Aorta (tissue), 5 donors: ENCODE measurements at places on chromosomes 7 and 10. TPM values are rescaled to one million over a fixed set of nuclear protein-coding genes. Genes with fewer than 3 reads are reported as not detected.

- no peaks in the 10 kb centered on the region for H3K36me3 ChIP-seq
- no peaks in the 10 kb centered on the region for H3K4me1 ChIP-seq
- H3K27me3 ChIP-seq: no peaks in the 10 kb centered on the region
- no peak overlapping the region for H3K27ac ChIP-seq
Observed at GRCh38 chr10:129958148-129958628, 5.9 kb downstream of the EBF3 start.

DNA sequence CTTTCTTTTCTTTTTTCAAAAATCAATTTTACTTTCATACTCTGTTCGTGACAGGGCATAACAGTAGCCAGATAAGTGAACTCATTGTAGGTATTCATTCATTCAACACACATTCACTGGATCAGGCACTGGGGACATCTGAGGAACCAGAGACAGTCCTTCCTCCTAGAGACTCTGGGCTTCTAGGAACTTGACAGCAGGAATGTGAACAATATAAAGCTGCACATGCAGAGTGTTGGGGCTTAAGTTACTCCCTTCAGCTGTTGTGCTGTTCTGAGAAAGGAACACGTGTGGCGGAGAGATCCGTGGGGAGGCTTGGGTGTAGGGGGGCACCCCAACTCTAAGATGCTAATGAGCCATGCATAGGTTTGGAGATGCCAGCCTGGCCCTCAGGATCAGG lies 120.4 kb downstream of the PKD1L1 start:
- no peaks in the 10 kb centered on the region for H3K27me3 ChIP-seq
- H3K27ac ChIP-seq: no peak overlapping the region
- DNase-seq: peak; percentile 15
- no peaks in the 10 kb centered on the region for H3K36me3 ChIP-seq
- no peaks in the 10 kb centered on the region for H3K4me1 ChIP-seq
- no peak overlapping the region for H3K4me3 ChIP-seq

- no peak for DNase-seq
- peaks cover under 1% of the 10 kb centered on the region for H3K4me1 ChIP-seq
- no peak overlapping the region for H3K27ac ChIP-seq
- H3K4me3 ChIP-seq: no peak overlapping the region
- no peaks in the 10 kb centered on the region for H3K36me3 ChIP-seq
- H3K27me3 ChIP-seq: no peaks in the 10 kb centered on the region
Observed at GRCh38 chr7:55134786-55135185, 116.0 kb downstream of the EGFR start.

- peak overlapping the region; percentile 90 for H3K27ac ChIP-seq
- H3K4me3 ChIP-seq: no peak overlapping the region
- peaks cover 5% of the 10 kb centered on the region for H3K4me1 ChIP-seq
- H3K27me3 ChIP-seq: no peaks in the 10 kb centered on the region
Observed at GRCh38 chr7:18520450-18521235, 25.1 kb downstream of the HDAC9 start.

DNA sequence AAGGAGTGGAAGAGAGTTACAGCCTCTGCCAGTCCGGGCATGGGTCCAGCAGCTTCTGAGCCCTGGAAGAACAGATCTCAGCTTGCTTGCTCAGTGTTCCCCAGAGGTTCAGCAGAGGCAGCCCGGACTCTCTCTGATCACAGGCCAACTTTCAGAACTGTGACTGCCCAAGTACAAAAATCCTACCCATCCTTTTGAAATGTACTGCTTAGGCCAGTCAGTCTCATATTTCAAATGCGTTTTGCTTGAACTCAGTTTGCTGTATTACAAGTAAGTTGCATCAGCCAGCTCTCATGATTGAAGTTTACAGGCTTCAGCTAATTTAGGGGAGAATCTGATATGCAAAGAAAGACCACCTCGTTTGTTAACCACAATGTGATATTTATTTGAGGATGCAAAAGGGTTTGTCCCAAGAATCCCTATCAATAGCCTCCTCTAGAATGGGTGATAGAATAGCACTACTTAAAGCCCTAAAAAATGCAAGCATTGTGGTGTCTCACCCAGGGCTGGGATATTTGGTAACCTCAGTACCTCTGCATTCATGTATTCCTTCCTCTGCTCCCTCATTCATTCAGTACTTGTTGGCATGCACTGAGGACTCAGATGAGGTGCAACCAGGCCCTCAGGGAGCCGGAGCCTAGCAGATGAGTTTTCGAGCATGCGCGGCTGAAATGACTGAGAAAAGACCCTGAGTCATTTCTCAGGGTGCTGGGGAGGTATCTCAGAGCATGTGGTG lies 7.0 kb downstream of the AIMP2 start:
- H3K27me3 ChIP-seq: no peaks in the 10 kb centered on the region
- no peak overlapping the region for H3K27ac ChIP-seq
- H3K4me3 ChIP-seq: no peak overlapping the region

DNA sequence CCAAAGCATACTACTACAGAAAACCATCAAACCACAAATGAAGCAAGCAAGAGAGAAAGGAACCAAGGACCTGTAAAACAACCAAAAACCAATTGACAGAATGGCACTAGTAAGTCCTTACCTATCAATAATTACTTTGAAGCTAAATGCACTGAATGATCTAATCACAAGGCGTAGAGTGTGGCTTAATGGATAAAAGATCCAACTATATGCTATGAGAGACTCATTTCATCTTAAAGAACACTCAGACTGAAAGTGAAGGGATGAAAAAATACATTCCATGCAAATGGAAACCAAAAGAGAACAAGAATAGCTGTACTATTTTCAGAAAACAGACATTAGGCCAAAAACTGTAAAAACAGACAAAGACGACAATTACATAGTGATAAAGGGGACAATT lies 70.7 kb downstream of the CRPPA start:
- H3K4me1 ChIP-seq: peaks cover 1% of the 10 kb centered on the region
- no peak overlapping the region for H3K27ac ChIP-seq
- no peak for DNase-seq

DNA sequence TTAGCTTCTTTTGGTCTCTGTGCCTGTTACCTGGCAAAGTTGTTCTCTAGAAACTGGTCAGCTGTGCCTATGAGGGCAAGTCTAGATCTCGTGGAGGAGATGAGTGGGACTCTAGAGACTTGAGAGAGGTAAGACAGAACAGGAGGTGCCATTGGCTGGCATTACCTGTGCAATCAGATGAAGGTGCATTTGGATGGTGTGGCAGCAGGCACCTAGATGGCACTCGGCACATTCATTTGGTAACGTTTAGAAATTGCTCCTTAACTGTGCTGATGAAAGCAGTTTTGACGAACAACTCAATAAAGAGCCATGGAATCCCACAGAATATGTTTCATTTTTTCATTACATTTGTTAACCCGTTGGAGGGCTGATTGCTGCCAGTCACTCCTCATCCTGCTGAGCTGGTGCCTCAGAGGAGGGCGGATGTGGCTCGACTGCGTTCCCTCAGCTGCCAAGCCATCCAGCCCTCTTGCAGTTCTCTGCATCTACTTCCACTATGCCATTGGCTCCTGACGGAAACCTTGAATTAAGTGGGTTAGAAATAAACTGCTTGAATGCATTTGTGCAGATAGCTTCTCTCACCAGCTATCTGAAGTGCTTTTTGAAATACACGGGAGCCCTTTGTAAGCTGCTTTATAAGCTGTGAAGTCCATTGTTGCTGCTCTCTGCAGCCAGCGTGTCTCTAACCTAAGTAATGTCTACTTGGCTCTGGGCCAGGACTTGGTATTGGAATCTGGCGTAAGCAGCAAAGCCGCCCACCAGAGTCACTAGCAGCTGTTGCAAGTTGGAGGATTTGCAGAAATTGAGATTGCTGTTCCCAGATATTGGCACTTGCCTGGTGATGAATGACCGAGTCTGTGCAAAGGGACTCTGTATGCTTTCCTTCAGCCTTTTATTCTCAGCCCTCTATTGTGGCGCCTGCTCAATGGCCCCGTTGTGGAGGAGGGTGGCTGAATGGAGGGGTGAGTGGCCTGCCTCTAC lies 87.4 kb downstream of the LRRC4 start:
- H3K4me3 ChIP-seq: no peak overlapping the region
- H3K36me3 ChIP-seq: peaks cover 3% of the 10 kb centered on the region
- H3K27me3 ChIP-seq: no peaks in the 10 kb centered on the region
- H3K4me1 ChIP-seq: no peaks in the 10 kb centered on the region
- DNase-seq: no peak

GRCh38 chr7:34269084-34269483 lies 363.7 kb downstream of the BMPER start:
- no peak overlapping the region for H3K4me3 ChIP-seq
- H3K4me1 ChIP-seq: no peaks in the 10 kb centered on the region
- DNase-seq: no peak
- no peaks in the 10 kb centered on the region for H3K27me3 ChIP-seq
- H3K27ac ChIP-seq: no peak overlapping the region

GRCh38 chr7:38000272-38000671 lies 79.8 kb downstream of the EPDR1 start:
- H3K36me3 ChIP-seq: no peaks in the 10 kb centered on the region
- H3K27ac ChIP-seq: no peak overlapping the region
- H3K4me3 ChIP-seq: no peak overlapping the region
- DNase-seq: no peak

DNA sequence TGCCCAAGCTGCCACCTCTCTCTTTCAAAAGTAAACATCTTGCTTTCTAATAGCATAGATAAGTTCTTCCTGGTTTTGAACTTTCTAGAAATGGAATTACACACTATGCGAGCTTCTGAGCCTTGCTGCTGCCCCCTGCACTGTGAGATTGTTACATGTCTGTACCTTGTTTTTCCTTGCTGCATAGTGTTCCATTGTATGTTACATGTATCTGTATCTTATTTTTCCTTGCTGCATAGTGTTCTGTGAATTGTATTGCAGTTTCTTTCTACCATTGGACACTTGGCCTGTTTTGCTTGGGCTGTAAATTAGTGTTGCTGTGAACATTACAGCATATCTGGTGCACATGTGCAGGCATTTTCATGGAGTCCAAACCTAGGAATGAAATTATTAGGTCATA lies 24.0 kb upstream of the VWA2 start:
- no peaks in the 10 kb centered on the region for H3K27me3 ChIP-seq
- H3K4me1 ChIP-seq: peaks cover 2% of the 10 kb centered on the region

DNA sequence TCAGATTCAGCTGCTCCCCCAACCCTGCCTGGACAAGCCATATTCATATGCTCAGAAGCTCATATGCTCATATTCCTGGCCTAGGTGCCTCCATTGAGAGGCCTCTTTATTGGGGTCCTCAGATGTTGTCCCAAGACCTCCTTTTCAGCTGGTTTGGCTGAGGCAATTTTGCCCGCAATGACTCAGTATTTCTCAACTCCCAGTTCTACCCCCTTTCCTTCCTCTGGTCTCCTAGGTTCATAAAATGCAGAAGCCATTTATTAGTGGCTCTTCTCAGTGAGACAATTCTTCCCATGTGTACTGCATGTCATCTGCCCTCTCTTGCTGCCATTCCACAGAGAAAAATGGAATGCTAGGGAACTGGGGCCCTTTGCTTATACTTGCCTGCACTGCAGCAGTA lies 110.7 kb downstream of the INHBA start:
- H3K4me1 ChIP-seq: no peaks in the 10 kb centered on the region
- H3K36me3 ChIP-seq: no peaks in the 10 kb centered on the region
- no peak for DNase-seq
- no peak overlapping the region for H3K4me3 ChIP-seq
- H3K27me3 ChIP-seq: no peaks in the 10 kb centered on the region

DNA sequence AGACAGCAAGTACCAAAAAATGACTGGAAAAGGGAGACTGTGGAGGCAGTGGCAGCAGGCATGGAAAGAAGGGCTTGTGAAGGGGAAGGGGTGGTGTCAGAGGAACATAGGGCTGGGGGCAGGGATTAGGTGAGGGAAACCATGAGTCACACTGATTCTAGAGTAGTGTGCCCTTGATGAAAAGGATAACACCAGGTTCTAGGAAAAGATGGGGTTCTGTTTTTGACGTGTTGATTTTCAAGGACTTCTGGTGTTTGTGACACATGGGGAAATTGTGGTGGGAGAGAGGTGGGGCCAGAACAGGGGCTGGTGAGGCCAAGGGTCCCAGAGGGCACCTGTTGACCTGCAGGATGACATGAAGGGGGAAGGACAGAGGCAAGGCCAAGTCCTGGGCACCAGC lies 57.1 kb downstream of the FIGNL1 start:
- H3K36me3 ChIP-seq: no peaks in the 10 kb centered on the region
- H3K4me3 ChIP-seq: no peak overlapping the region
- no peaks in the 10 kb centered on the region for H3K4me1 ChIP-seq
- H3K27me3 ChIP-seq: no peaks in the 10 kb centered on the region

- H3K4me3 ChIP-seq: no peak overlapping the region
- no peaks in the 10 kb centered on the region for H3K36me3 ChIP-seq
- H3K27me3 ChIP-seq: no peaks in the 10 kb centered on the region
- H3K27ac ChIP-seq: no peak overlapping the region
- no peaks in the 10 kb centered on the region for H3K4me1 ChIP-seq
- DNase-seq: peak; percentile 57
Observed at GRCh38 chr10:100327007-100327717, 2.9 kb downstream of the PKD2L1 start.

DNA sequence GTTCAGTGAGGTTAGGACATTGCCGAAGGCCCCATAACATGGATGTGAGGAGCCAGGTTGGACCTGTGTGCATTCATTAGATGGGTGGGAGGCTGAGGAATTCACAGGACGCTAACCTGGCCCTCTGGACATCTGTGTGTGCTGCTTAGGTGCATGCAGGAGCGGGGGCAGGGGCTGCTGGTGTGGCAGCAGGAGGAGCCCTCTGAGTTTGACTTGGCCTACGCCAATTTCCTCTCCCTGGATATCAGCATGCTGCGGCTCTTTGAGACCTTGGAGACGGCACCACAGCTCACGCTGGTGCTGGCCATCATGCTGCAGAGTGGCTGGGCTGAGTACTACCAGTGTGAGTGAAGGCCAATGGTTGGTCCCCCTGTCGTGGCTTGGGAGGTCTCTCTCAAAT lies 34.5 kb upstream of the MMD2 start:
- H3K36me3 ChIP-seq: no peaks in the 10 kb centered on the region
- H3K4me3 ChIP-seq: no peak overlapping the region
- no peaks in the 10 kb centered on the region for H3K27me3 ChIP-seq

DNA sequence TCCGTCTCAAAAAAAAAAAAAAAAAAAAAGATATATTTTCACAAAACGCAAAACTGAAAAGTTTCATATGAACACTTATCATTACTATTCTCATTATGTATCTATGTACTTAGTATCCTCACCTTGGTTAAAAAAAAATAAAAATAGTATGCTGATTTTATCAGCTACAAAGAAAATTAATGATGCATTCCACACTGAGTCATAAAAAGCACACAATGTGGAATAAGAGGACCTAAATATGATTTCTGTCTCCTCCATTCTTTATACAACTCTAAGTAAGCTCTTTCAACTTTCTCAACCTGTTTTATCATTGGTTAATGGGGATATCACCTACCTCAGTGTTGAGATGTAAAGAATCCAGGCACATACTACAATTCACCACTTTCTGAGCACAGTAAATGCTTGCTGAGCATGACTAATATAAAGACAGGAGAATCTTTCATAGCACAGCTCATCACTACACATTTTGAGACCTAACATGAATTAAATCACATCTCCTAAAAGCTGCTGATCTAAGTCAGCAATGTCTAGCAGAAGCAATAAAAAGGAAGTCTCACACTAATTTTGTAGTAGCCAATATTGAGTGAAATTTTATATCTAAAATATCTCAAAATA lies 2.7 kb downstream of the SNX13 start:
- H3K27me3 ChIP-seq: no peaks in the 10 kb centered on the region
- no peak for DNase-seq
- H3K27ac ChIP-seq: no peak overlapping the region
- no peaks in the 10 kb centered on the region for H3K4me1 ChIP-seq
- H3K36me3 ChIP-seq: no peaks in the 10 kb centered on the region

- no peak for DNase-seq
- no peaks in the 10 kb centered on the region for H3K36me3 ChIP-seq
- no peak overlapping the region for H3K4me3 ChIP-seq
- H3K27ac ChIP-seq: peak overlapping the region; percentile 95
- peaks cover 9% of the 10 kb centered on the region for H3K4me1 ChIP-seq
- H3K27me3 ChIP-seq: no peaks in the 10 kb centered on the region
Observed at GRCh38 chr10:51082857-51083256, 8.6 kb downstream of the PRKG1 start.

Gene UNCX
- polyA plus RNA-seq: not detected

Gene SLC18A3
- polyA plus RNA-seq: not detected

Gene CALD1
- 1,235 TPM for polyA plus RNA-seq

Gene MACROH2A2
- polyA plus RNA-seq: 4.6 TPM
